ENCODE measurements at places on chromosomes 3 and 15.
A peak's percentile ranks its signal among the peaks of the same experiment; 100 is the strongest.

GRCh38 chr3:131744765-131745164 is 242.0 kb upstream of the MRPL3 start:
- no peak for DNase-seq

GRCh38 chr3:176431038-176431418 is 766.3 kb downstream of the TBL1XR1 start:
- no peak for DNase-seq

DNA sequence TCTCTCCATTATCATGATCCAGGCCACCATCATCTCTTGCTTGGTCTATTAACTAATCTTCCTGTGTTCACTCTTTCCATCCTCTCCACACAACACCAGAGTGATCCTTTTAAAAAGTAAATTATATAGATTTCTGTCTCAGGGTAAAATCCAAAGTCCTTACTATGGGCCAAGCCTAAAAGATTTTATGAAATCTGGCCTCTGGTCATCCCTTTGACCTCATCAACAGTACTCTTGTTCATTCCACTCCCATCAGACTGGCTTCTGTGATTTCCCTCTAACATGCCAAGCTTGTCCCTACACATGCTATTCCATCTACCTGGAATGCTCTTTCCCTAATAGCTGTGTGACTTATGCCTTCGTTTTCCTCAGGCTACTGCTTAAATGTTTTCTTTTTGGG is 8.3 kb upstream of the TIPARP start:
- no peak for DNase-seq

DNA sequence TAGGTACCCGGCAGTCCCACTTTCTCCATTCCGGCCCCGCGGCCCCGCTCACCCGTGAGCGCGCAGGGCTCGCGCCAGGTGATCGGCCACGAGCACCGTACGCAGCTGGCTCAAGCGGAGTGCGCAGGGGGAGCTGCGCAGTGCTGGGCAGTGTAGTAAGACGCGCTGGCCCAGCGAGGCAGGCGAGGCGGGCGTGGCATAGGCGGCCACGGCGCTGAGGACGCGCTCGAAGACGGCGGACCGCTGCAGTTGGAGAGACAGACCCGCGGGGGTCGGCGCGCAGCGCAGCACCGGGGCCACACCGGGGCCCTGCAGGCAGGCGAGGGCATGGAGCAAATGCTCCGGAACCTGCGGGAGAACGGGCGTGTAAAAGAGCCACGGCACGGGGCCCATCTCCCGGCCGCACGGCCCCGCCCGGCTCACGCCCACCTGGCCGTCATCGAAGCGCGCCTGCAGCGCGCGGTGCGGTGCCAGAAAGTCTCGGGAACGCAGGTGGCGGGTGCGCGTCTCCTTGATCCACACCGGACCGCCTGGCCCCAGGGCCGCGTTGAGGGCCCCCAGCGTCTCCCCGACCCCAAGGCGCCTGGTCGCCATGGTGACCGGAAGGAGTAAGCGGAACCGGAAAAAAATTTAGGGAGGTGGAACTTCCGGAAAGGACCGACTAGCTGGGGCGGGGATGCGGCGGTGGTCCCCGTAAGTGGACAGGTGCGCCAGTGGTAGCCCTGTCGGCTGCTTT is at the start of gene DALRD3:
Gene DALRD3, minus strand, starts transcription at position 610 of the 736 bp plus-strand sequence. Its CDS starts 16 bp downstream, at position 594.
- peak; percentile 49 for DNase-seq

DNA sequence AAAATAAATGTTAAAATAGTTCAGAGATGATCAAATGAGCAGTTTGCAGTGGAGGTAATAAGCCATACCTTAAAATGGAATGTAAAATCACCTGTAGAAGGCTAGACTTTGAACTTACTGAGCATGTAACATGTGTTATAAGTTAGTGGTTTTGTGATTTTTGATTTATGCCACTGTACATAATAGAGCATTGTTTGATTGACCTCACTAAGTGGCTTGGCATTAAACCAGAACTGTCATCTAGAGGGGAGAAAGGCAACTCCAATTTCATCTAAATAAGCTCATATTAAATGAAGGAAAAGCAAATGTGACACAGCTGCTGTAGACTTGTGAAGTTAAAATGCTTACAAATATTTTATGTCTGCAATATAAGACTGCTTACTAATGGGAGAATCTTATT is 387.9 kb downstream of the ZIC1 start:
- DNase-seq = no peak

- DNase-seq = no peak
Measured at GRCh38 chr15:70054366-70054765, 43.4 kb downstream of the TLE3 start.

GRCh38 chr3:57688291-57688690 is 4.6 kb downstream of the DENND6A start:
- DNase-seq = no peak

DNA sequence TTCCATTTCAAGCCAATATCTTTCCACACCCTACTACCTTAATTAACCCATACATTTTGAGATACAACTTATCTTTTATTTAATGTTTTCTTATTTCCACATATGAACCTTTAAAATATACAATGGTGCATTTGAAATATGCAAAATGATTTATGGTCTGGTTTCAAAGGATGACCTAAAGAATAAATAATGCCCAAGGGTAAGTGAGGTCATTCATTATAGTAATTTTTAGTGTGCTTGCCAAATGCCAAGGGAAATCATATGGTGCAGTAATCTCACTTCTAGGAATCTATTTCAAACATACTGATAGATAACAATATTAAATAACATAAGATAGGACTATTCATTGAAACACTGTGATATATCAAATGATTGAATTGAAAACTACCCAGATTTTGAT is 1055.4 kb downstream of the AGBL1 start:
- DNase-seq = no peak

DNA sequence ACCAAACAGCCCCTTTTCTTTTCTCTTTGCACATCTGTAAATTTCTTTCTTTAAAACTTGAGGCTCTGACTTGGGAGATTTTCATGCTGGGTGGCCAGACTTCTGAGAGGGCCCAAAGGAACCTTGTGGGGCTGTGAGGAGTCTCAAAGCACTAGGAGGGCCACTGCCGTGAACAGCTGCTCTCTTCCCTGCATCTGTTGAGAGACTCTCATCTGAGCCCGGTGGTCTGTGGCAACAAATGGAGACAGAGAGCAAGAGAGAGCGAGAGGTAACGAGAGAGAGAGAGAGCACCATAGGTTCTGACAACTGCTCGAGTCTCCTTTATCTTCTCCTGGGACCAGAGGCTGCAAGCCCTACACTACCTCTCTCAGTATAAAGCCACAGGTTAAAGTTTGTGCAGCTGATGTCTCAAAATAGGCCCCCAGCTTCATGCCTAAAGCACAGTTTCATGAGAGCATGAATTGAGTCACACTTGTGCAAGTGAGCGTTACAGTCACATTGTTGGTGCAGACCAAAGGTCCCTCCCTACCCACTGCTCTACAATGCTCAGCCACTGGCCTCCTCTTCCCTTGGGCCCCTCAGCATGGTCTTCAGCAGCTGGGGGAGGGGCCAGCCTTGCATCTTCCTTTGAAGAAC is 60.7 kb downstream of the ZNF621 start:
- no peak for DNase-seq

DNA sequence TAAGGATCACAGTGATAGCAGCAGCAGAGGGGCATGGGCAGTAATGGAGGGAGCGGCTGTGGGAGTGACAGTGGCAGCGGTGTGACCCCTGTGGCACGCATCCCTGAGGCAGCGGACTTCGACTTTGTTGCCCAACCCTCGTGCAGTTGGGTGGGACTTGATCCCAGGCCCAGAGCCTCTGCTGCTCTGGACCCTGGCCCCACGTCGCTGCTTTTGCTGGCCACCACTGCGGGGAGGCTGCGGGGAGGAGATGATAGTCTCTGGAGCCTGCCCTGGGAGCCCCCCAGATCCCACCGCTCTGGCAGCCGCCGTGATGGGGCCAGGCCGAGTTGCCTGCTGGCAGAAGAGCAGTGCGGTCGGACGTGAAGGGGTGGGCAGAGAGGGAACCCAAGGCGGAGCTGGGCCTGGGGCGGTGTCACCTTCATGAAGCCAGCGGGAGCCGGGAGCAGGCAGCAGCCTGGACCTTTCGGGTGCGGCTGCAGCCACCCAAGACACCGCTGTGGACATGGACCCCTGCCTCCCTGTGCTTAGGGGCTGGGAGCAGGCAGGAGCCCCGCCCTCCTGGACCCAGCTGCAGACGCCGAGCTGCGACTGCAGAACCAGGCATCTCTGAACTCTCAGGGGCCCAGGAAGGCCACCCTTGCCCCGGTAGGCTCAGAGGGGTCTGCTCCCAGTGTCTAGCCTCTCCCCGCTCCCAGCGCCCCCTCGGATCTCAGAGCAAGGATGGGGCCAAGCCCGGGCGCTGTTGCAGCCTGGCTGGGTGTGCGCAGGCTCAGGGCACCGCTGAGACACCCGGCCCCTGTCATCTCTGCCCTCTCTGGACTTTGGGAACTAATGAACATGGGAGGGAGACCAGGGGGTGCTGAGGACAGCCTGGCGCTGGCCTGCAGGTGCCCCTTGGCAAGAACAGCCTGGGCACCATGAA is 38.3 kb downstream of the COMMD2 start:
- DNase-seq = no peak

GRCh38 chr3:134608771-134609435 is 41.9 kb downstream of the KY start:
- DNase-seq = no peak

DNA sequence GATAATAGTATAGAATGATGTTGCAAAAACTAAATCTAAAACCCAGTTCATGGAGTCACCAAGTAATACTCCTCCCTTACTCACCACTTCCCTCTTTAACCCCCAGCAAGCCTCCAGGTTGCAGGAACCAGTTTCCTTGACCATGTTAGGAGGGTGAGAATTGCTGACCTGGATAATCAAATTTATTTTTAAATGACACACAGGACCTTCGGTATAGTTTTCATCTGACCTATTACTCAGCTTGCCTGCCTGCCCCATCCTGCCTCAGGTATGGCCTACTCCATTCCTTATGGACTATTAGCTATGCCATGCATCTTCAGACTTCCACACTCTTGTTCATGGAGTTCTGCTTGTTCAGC is 883 bp downstream of the RTP4 start:
- DNase-seq = no peak

DNA sequence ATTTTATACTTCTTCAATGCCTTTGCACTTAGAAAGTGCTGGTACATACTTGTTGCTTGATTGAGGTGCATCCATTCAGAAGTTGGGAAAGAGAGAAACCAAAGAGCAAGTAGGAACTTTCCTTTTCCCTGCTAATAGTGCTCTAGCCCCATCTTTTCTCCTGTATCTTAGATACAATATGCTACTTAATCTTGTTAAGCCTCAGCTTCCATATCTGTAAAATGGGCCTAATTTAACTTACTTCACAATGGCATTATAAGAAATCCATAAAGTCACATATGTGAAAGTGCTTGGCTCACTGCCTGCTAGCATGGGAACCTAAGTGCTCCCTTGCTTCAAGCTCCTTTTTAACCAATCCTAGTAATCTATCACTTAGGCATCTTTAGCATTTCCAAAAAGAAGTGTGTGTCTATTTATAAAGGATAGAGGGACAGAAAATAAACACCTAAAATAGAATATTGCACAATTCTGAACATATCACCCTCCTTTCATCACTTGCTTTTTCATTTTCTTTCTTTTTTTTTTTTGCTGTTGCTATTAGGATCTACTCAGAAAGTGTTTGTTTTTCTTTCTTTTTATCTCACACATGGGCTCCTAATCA is 28.1 kb downstream of the KCNAB1 start:
- no peak for DNase-seq

DNA sequence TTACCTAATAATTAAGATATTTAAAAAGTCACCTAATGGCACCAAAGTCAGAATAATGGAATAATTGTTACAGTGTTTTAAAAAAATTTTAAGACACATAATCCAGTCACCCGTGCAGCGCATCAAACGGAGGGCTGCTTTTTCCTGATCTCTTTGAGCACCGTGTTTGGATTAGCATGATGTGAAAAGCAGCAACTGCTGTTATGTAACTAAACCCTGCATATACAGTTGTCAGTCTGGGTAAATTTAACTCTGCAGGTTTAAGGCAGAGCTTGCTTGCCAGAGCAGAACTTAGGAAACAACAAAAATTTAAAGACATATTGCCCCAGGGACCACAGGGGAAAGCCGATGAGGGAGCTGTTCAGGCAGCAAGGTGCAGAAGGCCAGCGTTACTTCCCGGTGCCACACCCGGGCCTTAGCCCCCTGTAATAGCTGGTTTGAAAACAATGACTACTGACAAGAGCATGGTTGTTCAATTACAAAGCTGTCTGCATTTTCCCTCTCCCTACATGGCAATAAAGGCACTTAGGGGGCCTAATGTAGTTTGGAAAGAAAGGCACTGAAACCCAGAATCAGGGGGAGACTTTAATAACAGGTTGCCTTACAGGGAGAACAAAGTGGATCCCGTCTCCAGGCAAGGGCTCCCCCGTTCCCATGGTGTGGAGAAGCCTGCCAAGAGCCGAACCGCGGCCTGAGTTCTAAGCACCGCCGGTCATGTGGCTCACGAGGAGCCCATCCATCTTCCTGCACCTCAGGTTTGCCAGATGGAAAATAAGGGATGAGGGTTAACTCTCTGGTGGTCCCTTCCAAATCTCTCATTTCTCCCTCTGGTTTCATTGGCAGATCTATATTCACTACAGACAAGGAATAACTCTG is 32.2 kb downstream of the RORA start:
- no peak for DNase-seq

GRCh38 chr3:149808209-149808829 is 4.7 kb upstream of the RNF13 start:
- DNase-seq = peak; percentile 47

- no peak for DNase-seq
Measured at GRCh38 chr15:80210611-80211573, 41.1 kb downstream of the CTXND1 start.

Measured in activated gamma-delta T cell treated with Interleukin-2 at 50 U/mL for 16 hours (primary cell).